Common myeloid progenitor, CD34-positive (primary cell): ENCODE measurements at places on chromosomes 2 and 18.

- peak overlapping the region; percentile 69 for H3K4me3 ChIP-seq
- H3K4me1 ChIP-seq, result peaks cover 59% of the 10 kb centered on the region
- no peaks in the 10 kb centered on the region for H3K27me3 ChIP-seq
- DNase-seq, result peak; percentile 75
- H3K36me3 ChIP-seq, result no peaks in the 10 kb centered on the region
Observed at GRCh38 chr18:3605954-3606443, 156.0 kb downstream of the TGIF1 start.

DNA sequence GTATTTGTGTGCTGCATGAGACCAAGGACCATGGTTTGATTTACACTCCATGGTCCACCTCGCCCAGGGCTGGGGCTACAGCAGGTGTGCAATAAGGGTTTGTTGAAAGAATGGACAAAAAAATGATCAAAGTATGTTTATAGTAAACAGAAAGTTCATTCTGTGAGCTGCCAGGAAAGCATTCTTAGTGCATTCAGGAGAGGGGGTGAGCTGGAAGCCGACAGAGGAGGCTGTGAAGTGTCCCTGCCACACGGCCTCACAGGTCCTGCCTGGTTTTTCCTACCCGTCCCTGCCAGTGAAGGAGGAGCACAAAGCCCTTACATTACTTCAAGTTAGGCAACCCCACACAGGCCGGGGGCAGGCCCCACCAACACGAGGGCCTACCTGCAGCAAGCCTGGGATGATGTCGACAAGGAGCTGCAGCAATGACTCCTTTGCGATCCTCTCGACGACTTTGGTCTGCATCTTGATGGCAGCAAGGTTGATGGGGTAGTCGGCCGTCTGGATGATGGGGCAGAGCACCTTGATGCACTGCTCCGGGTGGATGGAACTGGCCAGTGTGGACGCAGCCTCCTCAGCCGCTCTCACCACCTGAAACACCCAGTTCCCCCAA lies 63.2 kb upstream of the TFCP2L1 start:
- H3K4me3 ChIP-seq, result no peak overlapping the region
- no peak overlapping the region for H3K27ac ChIP-seq
- peaks cover 79% of the 10 kb centered on the region for H3K36me3 ChIP-seq

DNA sequence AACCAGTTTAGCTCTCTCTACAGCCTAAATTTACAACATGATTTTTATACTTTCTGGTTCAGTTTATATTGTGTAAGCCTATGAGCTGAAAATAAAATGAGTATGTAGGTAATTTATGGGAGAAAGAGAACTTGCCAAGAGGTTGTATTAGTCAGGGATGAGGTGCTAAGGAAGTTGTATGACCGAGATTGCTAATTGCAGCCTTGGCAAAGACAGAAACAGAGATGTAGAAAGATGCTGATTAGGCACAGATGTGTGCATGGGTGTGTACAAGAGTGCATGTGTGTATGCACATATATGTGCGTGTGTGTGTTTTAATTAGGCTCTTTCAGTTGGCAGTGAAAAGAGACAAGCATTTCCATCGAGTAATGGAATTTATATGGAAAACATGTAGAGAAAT lies 213.9 kb downstream of the FBXO15 start:
- no peak for DNase-seq
- H3K27ac ChIP-seq, result no peak overlapping the region
- H3K4me1 ChIP-seq, result no peaks in the 10 kb centered on the region
- no peaks in the 10 kb centered on the region for H3K27me3 ChIP-seq

- H3K27ac ChIP-seq, result no peak overlapping the region
- no peak for DNase-seq
- H3K27me3 ChIP-seq, result no peaks in the 10 kb centered on the region
- H3K4me3 ChIP-seq, result no peak overlapping the region
Observed at GRCh38 chr2:181111059-181111458, 130.7 kb downstream of the UBE2E3 start.
